Sigmoid colon (tissue), 7 donors: ENCODE measurements at places on chromosomes 1 and 21. TPM values are rescaled to one million over a fixed set of nuclear protein-coding genes. Genes with fewer than 3 reads are reported as not detected.

GRCh38 chr1:6967431-6968111 lies 182.3 kb downstream of the CAMTA1 start:
- peaks cover 10% of the 10 kb centered on the region for H3K4me1 ChIP-seq
- peaks cover 4% of the 10 kb centered on the region for H3K27me3 ChIP-seq

Gene S100A6
- 658 TPM for total RNA-seq

GRCh38 chr1:117569856-117570255 lies 36.0 kb upstream of the TENT5C start:
- no peak overlapping the region for H3K27ac ChIP-seq
- no peaks in the 10 kb centered on the region for H3K27me3 ChIP-seq
- DNase-seq, result no peak
- no peak overlapping the region for H3K4me3 ChIP-seq
- no peaks in the 10 kb centered on the region for H3K36me3 ChIP-seq

Gene MEX3A
- 0.28 TPM for total RNA-seq

Gene CA6
- not detected for total RNA-seq
